ENCODE measurements at places on chromosomes 11 and 22.
A peak's percentile ranks its signal among the peaks of the same experiment; 100 is the strongest.

- H3K4me3 ChIP-seq: no peak overlapping the region
- no peak for DNase-seq
- H3K36me3 ChIP-seq: peaks cover 8% of the 10 kb centered on the region
- H3K4me1 ChIP-seq: peaks cover 12% of the 10 kb centered on the region
- H3K27ac ChIP-seq: no peak overlapping the region
- no peaks in the 10 kb centered on the region for H3K27me3 ChIP-seq
Observed at GRCh38 chr22:42560781-42561180, 7.0 kb downstream of the SERHL2 start.

- H3K27ac ChIP-seq: no peak overlapping the region
- no peaks in the 10 kb centered on the region for H3K4me1 ChIP-seq
- no peak for DNase-seq
- peaks cover 2% of the 10 kb centered on the region for H3K27me3 ChIP-seq
Observed at GRCh38 chr22:42770448-42770726, 49.7 kb upstream of the A4GALT start.

DNA sequence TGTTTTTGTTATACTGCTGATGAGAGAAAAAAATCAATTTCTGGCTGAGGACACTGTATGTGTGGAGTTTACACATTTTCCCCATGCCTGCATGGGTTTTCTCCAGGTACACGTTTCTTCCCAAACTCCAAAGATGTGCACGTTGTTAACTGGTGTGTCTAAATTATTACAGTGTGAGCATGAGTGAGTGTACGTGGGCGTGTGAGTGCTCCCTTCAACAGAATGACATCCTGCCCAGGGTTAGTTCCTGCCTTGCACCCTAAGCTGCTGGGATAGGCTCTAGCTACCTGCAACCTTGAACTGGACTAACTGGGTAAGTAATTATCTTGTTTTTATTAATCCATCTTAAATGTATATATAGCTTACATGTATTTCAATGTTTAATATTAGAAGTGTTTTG is 5.5 kb downstream of the NPAT start:
- no peak for DNase-seq
- peaks cover 3% of the 10 kb centered on the region for H3K36me3 ChIP-seq
- peaks cover 10% of the 10 kb centered on the region for H3K4me1 ChIP-seq
- H3K27ac ChIP-seq: no peak overlapping the region
- H3K27me3 ChIP-seq: no peaks in the 10 kb centered on the region

DNA sequence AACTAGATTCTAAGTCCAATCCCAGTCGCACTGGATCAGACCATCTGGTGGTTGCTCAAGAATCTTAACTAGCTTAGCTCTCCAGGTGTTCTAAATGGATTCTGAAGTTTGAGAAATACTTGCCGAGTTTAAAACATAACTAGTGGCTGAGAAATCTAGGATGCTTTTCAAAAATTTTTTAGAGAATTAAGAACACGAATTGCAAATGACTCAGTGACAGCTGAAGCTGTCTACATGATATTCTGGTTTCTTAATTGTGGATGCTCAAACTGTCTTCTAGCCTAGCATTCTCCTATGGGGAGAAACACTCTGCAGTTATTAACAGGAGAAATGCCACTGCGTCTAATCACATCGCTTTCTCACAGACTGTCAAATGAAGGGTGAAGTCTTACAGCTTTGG is 20.2 kb upstream of the TP53AIP1 start:
- peaks cover 3% of the 10 kb centered on the region for H3K36me3 ChIP-seq
- no peak for DNase-seq
- no peaks in the 10 kb centered on the region for H3K27me3 ChIP-seq
- H3K27ac ChIP-seq: no peak overlapping the region
- H3K4me1 ChIP-seq: no peaks in the 10 kb centered on the region
- H3K4me3 ChIP-seq: no peak overlapping the region

DNA sequence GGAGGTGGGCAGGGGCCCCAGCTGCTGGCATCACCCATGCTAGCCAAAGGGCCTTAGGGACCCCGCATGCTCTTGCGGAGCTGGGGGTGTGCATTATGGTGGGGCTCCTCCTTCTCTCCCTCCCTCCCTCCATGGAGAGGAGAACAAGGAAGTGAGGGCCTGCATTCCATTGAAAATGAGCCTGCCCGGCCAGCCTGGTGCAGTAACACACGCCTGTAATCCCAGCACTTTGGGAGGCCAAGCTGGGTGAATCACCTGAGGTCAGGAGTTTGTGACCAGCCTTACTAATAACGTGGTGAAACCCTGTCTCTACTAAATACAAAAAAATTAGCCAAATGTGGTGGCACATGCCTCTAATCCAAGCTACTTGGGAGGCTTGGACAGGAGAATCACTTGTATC is 22.4 kb downstream of the SNAP29 start:
- no peaks in the 10 kb centered on the region for H3K27me3 ChIP-seq
- no peak overlapping the region for H3K27ac ChIP-seq
- no peak for DNase-seq
- H3K4me1 ChIP-seq: no peaks in the 10 kb centered on the region
- H3K36me3 ChIP-seq: peaks cover 54% of the 10 kb centered on the region

GRCh38 chr11:71144736-71145135 is 107.6 kb downstream of the SHANK2 start:
- H3K27ac ChIP-seq: no peak overlapping the region
- H3K4me1 ChIP-seq: no peaks in the 10 kb centered on the region
- no peak for DNase-seq
- no peaks in the 10 kb centered on the region for H3K36me3 ChIP-seq
- no peak overlapping the region for H3K4me3 ChIP-seq
- no peaks in the 10 kb centered on the region for H3K27me3 ChIP-seq

DNA sequence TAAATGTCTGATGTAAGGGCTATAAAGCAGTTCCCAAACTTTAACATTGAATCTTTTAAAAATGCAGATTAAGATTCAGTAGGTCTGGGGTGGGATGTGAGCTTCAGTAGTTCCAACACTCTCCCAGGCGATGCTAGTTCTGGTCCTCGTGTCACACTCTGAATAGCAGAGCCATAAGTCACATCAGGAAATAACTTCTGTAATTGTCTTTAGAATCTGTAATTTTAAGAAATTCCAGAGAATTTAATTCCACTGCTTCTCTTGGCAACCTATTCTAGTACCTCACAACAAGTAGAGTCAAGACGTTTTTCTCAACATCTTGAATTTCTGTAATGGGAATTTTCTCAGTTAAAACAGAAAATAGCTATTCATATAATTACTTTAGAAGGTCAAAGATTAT is 223.1 kb downstream of the TMEM135 start:
- H3K4me1 ChIP-seq: no peaks in the 10 kb centered on the region
- no peak for DNase-seq
- H3K27me3 ChIP-seq: no peaks in the 10 kb centered on the region
- no peak overlapping the region for H3K27ac ChIP-seq
- no peak overlapping the region for H3K4me3 ChIP-seq
- H3K36me3 ChIP-seq: no peaks in the 10 kb centered on the region

- H3K36me3 ChIP-seq: no peaks in the 10 kb centered on the region
- peaks cover 11% of the 10 kb centered on the region for H3K4me1 ChIP-seq
- peak overlapping the region; percentile 32 for H3K27ac ChIP-seq
- H3K27me3 ChIP-seq: no peaks in the 10 kb centered on the region
Observed at GRCh38 chr11:78469896-78470295, 52.3 kb upstream of the GAB2 start.

DNA sequence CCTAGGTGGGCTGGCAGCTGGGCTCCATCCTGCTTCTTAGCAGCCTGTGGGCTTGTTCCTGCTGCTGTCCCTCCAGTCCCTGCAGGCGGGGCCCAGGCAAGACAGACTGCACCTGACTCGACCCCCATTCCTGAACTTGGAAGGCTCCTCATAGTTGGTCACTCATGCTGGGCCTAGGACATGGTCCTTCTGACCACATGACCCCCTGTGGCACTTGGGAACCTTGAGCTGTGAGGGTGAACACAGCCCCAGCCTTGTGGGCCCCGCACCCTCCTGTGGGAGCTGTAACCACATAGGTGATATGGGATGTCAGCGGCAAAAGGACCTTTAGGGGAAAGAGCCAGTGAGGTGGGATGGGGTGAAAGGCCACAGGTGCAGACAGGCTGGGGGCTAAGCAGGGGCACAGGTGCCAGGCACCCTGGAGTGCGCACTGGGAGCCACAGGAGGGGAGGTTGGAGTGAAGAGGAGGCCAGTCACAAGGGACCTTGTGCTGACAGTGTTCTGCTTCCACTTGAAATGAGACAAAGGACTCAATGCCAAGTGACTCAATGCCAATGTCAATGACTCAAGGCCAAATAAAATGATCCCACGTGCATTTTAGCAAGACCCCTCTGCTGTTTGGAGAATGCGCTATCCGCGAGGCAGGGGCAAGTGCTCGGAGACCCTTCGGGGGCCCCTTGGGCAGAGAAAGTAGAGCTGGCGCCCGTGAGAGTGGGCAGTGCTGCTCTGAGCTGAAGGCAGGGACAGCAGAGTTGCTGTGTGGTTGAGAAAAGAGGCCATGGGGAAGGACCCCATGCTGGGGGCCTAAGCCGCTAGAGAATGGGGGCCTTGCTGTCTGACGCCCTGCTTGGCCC is 90.7 kb downstream of the MORC2 start:
- H3K36me3 ChIP-seq: no peaks in the 10 kb centered on the region
- no peak overlapping the region for H3K27ac ChIP-seq

DNA sequence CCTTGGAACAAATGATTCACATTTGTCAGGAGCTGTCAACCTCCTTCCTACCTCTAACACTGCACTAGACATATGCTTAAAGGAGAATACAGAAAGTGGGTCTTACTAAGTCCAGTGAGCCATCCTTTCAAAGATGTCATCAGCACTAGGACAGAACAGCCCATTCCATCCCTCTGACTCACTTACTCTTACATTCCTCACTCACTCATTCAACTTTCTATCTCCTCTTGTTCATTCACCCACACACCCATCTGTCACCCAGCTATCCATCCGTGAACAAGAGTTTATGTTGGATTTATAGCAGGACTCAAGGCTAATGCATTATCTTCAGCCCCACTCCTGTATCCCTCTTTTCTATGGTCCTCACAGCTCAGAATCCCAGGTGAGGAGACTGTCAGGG is 9.1 kb downstream of the INSC start:
- H3K4me1 ChIP-seq: no peaks in the 10 kb centered on the region
- no peak overlapping the region for H3K4me3 ChIP-seq
- H3K36me3 ChIP-seq: no peaks in the 10 kb centered on the region

DNA sequence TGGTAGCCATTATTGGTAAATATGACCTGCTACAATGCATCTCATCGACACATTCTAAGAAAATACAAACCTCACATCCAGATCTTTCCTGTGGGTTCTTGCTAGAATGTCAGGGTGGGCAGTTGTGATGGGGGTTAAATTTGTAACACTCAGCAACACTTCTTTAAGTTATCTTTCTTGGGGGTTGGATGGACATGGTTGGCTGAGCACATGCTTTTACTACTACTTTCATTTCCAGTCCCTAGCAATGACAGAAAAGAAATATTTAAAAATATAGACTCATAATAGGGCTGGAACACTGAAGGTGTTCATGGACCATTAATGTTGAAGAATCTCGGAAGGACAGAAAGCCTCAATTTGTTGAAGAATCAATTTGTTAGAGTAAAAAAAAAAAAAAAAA is 57.6 kb downstream of the APOL3 start:
- no peak overlapping the region for H3K27ac ChIP-seq
- H3K27me3 ChIP-seq: no peaks in the 10 kb centered on the region

- peaks cover 21% of the 10 kb centered on the region for H3K36me3 ChIP-seq
- H3K27ac ChIP-seq: no peak overlapping the region
Observed at GRCh38 chr11:1749395-1750351, 722 bp downstream of the IFITM10 start.

GRCh38 chr11:17775507-17776211 is 41.1 kb downstream of the KCNC1 start:
- no peaks in the 10 kb centered on the region for H3K4me1 ChIP-seq
- no peaks in the 10 kb centered on the region for H3K27me3 ChIP-seq
- H3K4me3 ChIP-seq: no peak overlapping the region
- H3K36me3 ChIP-seq: no peaks in the 10 kb centered on the region
- no peak overlapping the region for H3K27ac ChIP-seq
- no peak for DNase-seq

All from thymus (tissue), 14 donors.